ENCODE measurements at places on chromosomes 1 and 21.

DNA sequence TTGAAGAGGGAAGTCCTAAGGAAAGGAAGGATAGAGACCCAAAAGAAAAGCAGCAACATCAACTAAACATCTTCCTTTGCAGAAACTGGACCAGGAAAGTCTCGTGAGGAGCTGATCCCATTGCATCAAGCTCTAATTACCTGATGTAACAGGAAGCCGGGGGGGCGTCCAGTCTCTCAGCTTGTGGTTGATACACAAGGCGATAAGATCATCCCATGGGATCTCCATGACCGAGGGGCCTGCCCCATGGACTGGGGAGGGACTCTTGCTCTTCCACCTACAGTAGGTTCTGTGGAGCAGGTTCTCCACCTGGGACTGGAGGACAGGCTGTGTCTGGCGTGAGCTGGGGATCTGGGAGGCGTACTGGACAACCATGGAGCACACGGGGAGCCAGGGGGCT lies 14.8 kb upstream of the LSS start:
- no peak for DNase-seq

DNA sequence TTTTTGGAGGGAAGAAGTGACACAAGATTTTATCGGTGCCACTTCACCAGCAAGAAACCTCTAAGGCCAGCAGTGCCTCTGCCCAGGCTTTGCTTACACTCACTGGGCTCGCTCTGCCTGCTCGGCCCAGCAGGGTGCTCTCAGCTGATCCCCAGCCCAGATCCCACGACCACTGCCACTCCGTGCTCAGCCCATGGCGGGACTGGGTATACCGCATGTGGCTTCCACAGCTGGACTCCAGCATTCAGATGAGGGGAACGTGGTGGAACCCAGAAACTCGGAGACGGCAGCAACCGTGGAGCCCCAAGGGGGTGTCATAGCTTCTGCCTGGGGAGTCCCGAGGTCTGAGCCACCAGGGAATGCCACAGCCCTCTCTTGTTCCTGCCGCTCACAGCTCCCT lies 12.9 kb downstream of the USP25 start:
- no peak for DNase-seq

GRCh38 chr1:41093826-41094225 lies 72.3 kb upstream of the SLFNL1 start:
- no peak for DNase-seq

DNA sequence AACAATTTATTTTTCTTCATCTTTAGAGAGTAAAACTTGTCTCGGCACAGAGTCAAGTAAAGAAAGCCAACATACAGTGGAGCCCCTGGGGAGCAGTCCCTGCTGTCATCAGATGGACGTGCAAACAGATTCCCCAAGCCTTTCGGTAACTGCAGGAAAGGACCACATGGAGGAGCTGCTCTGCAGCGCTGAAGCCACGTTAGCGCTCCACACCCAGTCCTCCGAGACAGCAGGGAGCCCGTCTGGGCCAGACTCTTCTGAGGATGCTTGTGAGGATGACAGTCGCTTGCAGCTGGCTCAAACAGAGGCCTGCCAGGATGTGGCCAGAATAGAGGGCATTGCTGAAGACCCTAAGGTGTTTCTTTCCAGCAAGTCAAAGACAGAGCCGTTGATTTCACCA lies 77.1 kb upstream of the SCCPDH start:
- DNase-seq: peak; percentile 19

DNA sequence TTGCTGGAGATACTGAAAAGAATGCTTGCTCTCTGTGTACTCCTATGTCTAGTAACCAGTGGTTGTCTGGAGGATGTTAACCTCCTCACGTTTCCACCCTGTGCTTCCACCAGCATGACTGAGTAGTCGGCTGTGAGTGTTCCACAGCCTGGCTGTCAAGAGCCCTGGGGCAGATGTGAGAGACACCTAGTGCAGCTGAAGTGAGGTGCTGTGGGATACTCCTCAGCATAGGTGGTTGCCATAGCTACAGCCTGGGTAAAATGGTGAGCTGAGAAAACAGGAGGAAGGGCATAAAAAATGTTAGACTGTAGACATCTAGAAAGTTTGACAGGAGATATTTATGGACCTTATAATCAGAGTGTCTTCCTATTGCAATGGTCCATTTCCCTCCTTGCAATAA lies 15.8 kb downstream of the IVL start:
- DNase-seq: no peak

DNA sequence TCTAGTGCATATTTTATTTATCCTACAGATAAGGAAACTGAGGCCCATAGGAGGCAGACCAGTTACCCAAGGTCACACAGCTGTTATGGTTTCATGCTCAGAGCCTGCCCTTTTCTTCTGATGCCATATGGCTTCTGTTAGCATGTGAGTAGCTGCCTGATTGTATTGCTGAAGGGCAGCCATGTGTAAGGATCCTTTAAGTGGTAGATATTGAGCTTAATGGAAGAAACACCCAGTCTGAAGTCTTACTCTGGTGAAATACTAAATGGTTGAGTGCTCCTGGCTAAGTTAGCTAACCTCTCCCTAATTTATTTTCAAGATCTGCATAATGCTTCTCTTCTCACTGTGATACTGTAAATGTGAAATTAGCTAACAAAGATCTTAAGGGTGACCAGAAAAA lies 30.9 kb downstream of the ADAMTS5 start:
- no peak for DNase-seq

Data from erythroblast (primary cell).